ENCODE measurements at places on chromosomes 1 and 21. TPM values are rescaled to one million over a fixed set of nuclear protein-coding genes. Genes with fewer than 3 reads are reported as not detected.

The GSTM1 gene
- 0.15 TPM for total RNA-seq

The OR2L8 gene
- total RNA-seq = not detected

The APCS gene
- not detected for total RNA-seq

The HES2 gene
- total RNA-seq = 1.3 TPM

The ACTN2 gene
- under 0.01 TPM for total RNA-seq

The AQP10 gene
- not detected for total RNA-seq

The RNF187 gene
- total RNA-seq = 58.5 TPM

The SMIM1 gene
- total RNA-seq = 2.8 TPM

The C1QC gene
- not detected for total RNA-seq

The DENND2C gene
- 4.1 TPM for total RNA-seq

The OR10Z1 gene
- total RNA-seq = not detected

The LAMC2 gene
- 2.3 TPM for total RNA-seq

The ATP1A2 gene
- 0.58 TPM for total RNA-seq

The LAPTM5 gene
- total RNA-seq = not detected

The MXRA8 gene
- 534 TPM for total RNA-seq

The LPAR3 gene
- 33.5 TPM for total RNA-seq

The CYP4Z1 gene
- total RNA-seq = not detected

The FMOD gene
- 1.6 TPM for total RNA-seq

The CNIH3 gene
- total RNA-seq = 15.7 TPM

The NR1I3 gene
- not detected for total RNA-seq

Measured in smooth muscle cell of trachea (primary cell).